ENCODE measurements at places on chromosomes 16 and 17.

GRCh38 chr17:62111562-62112171, 46.6 kb upstream of the MED13 start:
- DNase-seq: peak; percentile 39

DNA sequence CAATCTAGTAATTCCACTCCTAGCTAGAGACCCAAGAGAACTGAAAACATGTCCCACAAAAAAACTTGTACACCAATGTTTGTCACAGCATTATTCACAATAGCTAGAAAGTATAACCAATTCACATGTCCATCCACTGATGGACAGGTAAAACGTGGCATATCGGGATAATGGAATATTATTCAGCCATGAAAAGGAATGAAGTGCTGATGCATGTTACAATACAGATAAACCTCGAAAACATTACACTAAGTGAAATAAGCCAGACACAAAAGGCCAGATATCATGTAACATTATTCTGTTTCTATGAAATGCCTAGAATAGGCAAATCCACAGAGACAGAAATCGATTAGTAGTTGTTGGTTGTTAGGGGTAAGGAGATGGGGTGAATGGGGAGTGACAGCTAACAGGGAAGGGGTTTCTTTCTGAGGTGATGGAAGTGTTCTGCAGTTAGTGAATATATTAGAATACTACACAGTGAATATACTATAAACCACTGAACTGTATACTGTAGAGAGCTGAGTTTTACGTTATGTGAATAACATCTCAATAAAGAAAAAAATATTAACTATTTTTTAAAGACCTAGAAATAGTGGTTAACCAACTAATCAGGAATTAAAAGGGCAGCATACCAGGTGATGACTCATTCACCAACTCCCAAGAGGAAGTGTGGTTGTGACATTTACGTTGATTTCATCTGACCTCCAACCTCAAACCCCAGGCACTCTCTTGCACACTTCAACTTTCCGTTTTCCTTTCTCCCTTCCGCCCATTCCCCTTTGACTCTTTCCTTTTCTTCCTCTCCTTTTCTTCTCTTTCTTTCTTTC, 48.6 kb downstream of the GAS7 start:
- peak; percentile 58 for DNase-seq

DNA sequence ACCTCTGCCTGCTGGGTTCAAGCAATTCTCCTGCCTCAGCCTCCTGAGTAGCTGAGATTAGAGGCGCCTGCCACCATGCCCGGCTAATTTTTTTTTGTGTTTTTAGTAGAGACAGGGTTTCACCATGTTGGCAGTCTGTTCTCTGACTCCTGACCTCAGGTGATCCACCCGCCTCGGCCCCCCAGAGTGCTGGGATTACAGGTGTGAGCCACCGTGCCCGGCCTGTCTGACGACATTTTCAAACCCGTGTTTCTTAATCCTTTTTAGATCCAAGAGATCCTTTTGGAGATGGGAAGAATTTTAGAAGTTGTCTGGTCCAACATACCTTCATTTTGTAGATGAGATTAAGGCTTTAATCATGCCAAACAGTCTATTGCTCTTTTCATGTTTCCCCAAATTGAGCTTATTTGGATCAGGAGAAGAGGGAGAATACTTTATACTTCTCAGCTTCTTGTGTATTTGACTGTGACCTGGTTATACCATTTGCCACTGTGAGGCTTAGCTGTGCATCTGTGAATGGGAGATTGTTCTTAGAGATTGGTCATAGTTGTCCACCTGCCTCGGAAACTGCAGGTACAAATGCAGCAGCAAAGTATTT, 25.8 kb downstream of the USP10 start:
- no peak for DNase-seq

DNA sequence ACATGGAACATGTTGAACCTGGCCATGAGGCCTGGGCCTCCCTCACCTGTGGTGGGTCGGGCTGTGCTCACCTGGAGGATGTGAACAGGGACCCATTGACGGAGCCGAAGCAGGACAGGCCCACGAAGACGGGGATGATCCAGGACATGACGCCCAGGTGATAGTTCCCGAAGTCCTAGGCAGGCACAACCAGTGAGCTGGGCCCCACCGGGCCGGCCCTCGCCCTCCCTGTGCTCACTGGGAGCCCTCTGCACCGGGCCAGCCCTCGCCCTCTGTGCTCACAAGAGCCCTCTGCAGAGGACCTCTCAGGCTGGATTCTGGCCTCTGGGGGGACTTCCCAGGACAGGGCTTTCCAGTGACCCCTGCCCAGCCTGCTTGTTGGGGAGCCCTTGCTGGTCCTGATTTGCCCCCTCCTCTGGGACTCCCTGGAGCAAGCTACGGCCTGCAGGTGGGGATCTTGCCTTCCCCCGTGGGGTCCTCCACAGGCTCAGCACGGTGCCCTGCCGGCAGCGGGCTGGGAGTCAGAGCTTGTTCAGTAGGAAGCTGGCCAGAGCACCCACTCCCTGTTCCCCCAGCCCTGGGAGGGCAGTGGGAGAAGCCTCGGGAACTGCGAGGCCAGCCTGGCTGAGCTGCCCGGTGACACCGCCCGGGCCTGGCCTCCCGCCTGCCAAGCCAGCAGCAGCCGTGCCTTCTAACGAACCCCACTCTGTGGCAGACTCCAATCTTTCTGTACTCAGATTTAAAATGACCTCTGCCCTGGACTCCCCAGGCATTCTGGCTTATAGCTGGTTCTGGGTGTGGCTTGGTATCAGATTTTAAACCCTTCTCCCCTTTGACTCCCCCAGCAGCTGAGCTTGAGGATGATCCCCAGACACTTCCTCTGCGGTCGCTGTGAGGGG, 30.4 kb downstream of the SLC7A5 start:
- DNase-seq: no peak

- DNase-seq: no peak
Observed at GRCh38 chr17:82116246-82116645, 18.2 kb upstream of the FASN start.

DNA sequence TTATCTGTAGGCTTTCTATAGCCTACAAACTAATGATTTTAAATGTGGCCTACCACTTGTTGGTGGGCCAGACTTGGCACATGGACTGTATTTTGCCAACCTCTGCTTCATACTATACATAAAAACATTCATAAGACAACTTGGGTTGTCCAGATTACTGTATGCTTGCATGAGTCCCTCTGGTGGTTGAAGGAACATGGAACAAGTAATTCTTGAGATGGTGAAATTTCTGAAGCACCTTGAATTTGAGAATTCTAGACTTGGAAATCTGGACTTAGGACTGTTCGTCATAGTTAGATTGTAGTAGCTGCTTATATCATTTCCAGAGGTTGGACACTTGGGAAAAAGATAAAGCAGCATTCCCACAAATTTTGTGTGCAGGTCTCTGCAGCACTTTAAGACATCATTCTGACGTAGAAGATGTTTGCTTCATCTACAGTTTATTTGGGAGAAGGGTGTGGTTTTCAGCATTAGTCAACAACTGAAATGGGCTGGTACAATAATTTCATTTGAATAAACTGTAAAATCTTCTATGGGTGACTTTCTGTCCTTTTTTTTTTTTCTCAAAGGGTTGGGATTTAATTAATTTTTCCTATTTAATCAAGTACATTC, 31.2 kb downstream of the NFATC3 start:
- no peak for DNase-seq

- no peak for DNase-seq
Observed at GRCh38 chr17:62816282-62816839, 8.2 kb upstream of the MARCHF10 start.

GRCh38 chr17:40341808-40342503, 22.6 kb downstream of the GJD3 start:
- DNase-seq: no peak

DNA sequence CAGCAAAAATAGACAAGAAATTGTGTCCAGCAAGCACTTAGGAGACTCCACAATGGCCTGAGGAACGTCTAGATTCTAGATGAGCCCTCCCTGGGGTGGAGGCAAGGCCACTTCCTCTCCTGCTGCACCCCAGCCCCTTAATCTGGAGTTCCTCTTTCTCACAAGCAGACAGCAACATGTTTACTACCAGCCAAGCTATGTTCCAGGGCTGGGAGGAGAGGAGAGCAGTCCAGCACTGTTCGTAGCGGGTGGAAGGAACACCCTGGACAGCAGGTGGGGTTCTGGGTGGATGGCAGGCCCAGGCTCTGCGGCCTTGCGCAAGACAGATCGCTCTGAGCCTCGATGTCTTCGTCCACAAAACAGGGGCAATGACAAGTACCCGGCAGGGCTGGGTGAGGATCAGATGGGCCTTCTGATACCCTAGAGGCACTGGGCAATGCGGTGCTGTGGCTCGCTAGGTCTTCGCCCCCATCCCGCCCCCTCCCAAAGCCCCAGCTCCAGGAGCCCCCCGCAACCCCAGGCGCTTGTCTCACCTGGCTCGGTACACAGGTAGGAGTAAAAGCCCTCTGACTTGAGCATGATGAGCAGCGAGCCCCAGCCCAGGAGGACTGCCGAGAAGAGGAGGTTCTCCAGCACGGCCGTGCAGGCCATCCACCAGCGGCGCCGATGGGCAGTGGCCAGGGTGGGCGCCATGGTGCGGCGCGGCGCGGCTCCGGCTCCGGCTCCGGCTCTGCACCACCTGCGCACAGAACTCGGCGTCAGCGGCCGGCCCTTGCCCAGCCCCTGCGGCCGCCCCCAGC, 1.3 kb downstream of the SLC43A2 start:
- DNase-seq: no peak

DNA sequence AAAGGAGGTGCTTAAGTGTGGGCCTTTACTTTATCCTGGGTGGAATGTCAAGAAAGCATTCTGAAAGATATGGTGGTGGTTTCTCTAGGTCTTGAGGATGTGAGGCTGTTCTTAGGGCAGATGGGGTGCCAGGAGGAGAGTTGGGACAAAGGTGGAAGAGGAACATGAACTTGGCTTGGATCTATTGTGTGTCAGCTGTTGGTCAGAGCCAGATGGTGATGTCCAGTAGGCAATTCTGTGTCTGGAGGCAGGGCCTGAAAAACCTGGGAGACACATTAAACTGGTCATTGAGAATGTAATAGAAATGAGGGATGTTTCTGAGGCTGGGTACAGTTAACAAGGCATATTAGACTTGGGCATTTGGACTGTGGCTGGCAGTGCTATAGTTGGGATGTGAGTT, 32.6 kb upstream of the RGS9 start:
- no peak for DNase-seq

- DNase-seq: no peak
Observed at GRCh38 chr16:1545044-1546040, 11.9 kb downstream of the TMEM204 start.

- peak; percentile 45 for DNase-seq
Observed at GRCh38 chr17:15406081-15406480, 61.3 kb downstream of the CDRT4 start.

DNA sequence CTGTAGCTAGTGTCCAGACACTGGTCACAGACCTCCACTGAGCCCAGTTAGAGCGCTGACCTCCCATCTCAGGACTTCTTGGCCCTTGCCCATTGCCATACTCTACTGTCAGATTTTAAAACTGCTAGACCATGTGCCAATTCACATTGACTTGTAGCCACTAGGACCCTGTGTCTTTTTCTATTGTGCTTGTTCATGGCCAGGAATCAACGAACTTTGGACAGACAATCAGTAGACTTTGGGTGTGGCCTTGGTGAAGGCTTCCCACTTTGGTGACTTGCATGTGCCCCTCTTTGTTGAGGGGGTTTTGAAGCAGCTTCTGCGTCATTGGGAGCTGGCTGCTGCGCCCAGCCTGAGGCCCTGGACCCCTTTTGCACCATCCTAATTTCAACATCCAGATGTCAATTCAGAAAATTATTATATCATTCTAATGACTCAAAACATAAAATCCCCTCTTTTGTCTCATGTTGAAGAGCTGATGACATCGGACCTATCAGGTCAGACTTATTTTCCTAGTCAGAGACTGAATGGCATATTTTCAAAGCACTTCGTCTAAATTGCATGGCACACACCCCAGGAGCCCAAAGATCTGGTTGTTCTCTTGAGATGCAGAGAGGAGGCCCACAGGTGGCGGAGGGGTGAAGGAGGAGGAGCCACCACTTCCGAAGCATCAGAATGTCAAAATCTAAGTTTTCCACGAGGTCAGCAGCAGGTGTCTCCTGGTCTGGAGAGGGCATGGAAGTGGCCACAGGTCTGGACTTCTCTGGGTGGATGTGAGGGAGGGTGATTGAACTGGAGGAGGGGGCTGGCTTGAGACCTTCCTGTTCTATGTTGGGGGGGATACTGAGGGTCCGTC, 93.4 kb upstream of the CBX4 start:
- DNase-seq: no peak

- DNase-seq: no peak
Observed at GRCh38 chr17:12987120-12987519, 30.7 kb downstream of the ELAC2 start.

DNA sequence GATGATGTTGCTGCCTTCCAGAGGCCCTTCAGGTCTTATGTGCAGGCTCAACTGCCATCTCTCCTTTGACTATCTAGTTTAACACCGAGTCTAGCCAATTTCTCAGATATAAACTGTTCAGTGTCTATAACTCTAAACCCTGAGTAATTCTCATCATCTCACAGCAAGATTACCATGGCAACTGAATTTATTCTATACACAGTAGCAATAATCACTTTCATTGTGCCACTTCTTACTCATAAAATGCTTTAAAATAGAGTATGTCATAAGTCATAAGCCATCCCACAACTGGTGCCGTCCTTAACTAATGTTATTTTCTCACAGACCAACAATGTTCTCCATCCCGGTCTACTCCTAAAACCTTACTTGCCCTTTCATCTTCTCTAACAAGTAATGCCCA, 45.0 kb downstream of the SYNRG start:
- DNase-seq: peak; percentile 42

GRCh38 chr17:794876-795275, 12.7 kb downstream of the MRM3 start:
- DNase-seq: peak; percentile 63
